DMS79 treated with DMSO at 0.1 percent for 48 hours (cell line): ENCODE measurements at places on chromosomes 3 and 15.

DNA sequence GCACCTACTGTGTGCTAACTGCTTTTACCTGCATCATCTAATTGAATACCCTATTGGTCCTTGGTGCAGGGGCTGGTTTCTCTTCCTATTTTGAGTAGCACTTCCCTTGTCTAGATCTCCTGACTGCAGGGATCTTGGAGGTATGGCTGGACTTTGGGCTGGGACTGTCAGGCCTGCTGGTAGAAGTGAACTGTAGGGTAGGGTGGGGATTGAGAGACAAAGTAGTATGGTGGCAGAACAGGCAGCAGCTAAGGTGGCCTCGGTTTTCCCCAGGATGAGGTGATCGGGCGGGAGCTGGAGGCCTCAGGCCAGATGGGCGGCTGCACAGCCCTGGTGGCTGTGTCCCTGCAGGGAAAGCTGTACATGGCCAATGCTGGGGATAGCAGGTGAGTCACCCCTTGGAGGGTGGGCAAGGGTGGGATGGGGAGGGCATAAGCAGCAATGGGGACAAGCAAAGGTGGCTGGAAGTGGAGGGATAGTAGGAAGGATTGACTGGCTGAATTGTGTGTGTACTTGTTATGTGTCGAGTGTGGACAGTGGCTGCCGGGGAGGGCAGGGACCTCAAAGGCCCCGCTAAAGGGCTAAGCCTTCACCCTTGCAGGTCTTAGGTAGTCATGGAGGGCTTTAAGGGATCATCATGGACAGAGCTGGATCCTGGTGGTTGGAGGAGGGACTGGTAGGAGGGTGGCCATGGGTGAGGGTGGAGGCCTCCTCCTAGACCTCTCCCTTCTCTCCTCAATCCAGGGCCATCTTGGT, 2.0 kb downstream of the PPM1M start:
- no peak for DNase-seq

DNA sequence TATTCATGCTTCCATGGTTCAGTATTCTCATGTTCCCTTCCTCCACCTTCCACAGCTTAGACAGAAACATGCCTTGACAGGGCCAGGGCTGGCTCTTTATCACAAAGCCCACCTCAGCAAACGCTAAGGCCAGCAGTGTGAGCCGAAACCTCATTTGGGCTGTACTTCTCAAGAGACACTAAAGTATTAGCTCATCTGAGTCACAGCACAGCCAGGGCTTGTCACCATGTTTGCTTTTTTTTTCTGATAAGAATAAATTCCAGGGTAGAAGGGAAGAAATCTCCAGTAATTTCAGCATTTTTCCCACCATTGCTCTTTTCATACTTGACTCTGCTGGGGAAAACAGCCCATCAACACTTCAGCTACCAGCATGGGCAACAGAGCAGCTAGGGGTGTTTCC, 95.4 kb downstream of the MYLK start:
- DNase-seq: no peak

GRCh38 chr3:97763586-97764406, 762 bp upstream of the ARL6 start:
- no peak for DNase-seq

DNA sequence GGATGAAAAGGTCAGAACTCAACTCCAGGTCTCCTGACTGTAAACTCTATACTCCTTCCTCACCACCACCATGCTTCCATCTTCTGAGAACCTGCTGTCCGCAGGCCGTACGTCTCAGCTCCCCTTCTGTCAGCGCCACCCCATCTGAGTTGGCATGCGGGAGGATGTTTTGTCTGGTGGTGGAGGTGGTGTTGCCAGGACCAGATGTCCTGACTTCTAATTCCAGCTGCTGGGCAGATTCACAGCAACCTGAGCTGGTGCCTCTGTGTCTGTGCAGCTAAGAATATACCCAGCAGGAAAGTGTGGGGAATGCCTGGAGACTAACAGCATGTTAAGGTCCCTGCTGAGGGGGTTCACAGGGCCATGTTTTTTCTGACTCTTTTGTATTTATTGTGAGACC, 23.2 kb downstream of the PLA1A start:
- DNase-seq: no peak

GRCh38 chr15:81419332-81419943, 45.4 kb upstream of the TMC3 start:
- DNase-seq: peak; percentile 45

DNA sequence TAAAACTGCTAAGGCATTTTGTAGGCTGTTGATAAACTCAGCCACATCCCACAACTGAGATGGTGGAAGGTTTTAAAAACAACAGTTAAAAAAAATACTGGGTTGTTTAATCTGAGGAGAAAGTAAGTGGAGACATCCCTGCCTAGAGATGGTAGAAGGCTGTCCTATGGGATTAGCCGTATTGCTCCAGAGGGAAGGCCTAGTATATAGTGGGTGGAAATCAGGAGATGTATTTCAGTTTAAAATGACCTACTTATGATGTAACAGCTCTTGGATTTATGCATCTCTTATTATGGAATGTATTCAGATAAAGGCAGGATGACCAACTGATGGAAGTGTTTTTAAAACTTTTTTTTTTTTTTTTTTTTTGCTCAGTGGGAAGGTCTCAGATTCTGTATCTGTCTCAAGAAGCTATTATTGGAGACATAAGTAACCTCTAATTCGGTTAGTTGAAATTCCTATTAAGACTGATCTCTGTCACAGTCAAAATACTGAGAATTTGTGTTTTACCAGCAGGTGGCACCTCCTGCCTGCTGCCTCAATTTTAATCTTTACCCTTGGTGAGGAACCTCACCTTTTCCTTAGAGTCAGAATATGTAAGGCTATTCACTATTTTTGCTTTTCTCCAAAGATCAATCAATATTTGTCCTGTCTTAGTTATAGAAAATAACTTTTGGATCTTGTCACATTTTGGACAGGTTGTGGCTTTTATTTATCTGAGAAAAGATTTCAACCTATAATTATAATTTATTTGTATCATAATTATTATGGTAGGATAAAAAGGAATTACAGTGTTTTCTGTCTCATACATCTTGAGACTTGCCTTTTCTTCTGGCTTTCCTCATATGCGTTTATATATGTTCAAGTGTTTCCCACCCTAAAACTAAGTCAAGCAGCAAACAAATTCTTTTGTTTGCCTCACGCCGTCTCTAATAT, 63.0 kb downstream of the VPS8 start:
- peak; percentile 46 for DNase-seq

DNA sequence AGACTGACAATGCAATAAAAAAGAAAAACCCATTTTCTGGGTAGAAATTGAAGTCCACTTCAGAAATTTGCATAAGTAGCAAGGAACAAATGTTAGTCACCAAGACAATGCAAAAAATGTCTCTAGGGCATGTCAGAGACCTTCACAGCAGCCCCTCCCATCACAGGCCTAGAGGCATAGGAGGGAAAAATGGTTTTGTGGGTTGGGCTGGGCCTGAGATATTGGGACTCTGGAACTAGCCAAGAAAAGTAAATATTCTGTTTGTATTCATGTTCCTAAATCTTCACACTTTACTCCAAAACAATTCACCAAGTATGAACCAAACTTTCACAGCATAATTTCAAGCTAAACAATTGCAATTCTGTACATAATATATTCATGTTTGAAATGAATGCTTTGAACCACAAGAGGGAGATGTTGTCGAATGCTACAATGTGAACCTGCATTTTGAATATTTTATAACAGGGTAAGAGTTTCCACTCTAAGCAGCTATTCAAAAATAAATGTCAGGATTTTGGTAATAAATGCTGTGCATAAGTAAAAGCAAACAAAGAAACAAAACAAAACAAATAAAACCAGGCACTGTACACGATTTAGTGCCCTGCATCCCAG, 429.2 kb downstream of the OTOL1 start:
- no peak for DNase-seq

DNA sequence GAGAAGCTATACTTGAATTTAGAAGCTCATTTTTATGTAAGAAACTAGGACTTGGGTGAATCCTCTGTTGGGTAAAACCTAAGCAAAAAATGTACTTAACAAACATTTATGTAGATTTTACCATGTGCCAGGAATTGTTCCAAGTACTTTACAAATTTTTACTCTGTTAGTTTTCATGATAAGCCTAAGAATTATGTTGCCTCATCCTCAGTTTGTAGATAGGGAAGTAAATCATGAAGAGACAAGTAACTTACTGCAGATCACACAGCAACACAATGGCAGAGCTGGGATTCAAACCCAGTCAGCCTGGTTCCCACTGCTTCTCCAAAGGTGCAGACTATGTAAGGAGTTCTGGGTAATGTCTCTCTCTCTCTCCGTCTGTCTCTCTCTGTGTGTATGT, 169.9 kb downstream of the DIPK2A start:
- DNase-seq: no peak

DNA sequence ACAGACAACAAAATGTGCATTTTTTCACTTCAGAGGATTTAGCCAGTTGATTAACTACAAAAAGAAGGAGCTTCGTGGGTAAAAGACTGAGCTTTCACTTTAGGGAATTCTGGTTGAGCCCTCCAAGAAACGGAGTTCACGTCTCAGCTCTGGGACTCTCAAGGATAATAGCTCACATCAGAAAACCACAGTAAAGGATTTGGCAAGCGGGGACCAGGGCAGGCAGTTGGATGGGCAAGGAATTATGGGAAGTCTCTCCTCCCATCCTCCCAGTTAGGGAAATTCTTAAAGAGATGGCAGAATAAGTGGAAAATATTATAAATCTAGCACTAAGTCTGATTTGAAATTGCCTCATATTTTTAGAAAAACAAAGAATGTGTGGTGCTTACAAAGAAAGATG, 188.3 kb upstream of the EOMES start:
- no peak for DNase-seq

DNA sequence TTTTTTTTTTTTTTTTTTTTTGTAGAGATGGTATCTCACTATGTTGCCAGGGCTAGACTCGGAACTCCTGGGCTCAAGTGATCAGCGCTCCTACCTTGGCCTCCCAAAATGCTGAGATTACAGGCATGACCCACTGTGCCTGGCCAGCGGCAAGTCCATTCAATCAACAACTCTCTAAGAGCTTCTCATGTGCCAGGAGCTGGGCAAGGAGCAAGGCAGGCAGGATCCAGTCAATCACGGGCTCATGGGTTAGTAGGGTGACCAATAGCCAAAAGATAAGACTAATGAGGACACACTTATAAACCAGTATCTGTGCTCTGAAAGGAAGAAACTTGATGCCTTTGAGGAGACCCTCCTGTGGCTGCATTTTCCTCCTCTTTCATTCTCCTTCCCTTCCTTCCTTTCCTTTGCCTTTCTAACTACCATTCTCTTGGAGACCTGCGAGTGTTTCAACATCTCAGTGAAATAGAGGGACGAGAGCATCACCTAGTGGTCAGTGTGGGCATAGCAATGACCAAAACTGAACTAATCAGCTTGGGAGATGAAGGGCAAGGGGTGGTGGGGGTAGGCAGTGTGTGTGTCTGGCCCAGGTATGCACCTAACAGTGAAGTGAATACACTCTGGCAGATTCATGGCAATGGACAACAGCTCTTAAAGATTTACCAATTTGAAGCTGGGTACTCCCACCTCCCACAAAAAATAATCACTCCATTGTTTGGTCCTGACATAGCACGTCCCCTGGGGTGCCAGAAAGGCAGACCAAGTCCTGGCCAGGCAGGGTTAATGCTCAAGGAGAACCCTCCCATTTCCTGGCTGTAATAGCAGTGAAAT, 6.3 kb downstream of the RPP25 start:
- peak; percentile 18 for DNase-seq

GRCh38 chr3:110243081-110243480, 828.5 kb upstream of the NECTIN3 start:
- DNase-seq: no peak

DNA sequence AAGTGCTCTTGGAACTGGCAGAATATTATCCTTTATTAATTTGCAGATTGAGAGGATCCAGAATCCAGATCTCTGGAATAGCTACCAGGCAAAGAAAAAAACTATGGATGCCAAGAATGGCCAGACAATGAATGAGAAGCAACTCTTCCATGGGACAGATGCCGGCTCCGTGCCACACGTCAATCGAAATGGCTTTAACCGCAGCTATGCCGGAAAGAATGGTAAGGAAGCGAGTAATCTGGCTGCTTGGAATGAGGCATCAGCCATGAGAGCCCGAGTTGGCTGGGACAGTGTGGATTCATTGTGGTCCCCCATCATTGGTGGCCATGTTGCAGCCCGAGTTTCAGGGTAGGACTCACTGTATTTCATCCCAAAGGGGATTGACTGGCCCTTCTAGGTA, 47.1 kb downstream of the PARP14 start:
- DNase-seq: no peak

DNA sequence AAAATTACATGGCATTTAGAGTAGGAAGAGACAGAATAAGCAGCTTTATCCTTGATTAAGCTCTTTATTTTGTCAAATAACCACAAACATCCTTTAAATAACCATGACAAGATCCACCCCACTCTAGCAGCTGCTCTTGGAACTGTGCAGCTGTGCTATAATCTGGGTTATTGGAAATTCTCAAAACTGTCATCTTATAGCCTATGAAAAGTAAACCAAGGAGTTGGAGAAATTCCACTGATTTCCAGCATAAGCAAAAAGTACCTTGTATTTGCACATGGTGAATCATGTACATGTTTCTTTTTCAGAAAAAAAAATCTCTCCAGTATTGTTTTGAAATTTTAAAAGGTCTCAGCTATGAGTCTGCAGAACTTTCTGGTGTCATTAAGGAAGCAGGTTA, 88.8 kb upstream of the ABI3BP start:
- DNase-seq: no peak

GRCh38 chr3:71659864-71660591, 65.2 kb downstream of the EIF4E3 start:
- DNase-seq: no peak

DNA sequence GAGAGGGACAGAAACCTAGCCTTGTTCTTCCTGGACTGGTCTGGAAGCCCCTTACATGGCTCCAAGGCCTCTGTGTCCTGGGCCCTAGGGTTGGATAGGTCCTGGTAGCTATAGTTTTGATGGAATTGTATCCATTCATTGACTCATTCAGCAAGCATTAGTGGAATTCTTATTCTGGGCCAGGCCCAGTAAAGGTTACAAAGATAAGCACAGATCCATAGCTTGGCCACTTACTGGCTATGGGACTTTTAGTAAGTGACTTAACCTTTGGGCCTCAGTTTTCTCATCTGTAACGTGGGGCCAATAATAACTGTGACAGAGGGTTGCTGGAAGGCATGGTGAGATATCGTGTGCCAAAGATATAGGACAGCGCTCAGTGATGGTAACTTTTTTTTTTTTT, 13.6 kb upstream of the DAG1 start:
- DNase-seq: no peak

GRCh38 chr15:77044228-77045042, 26.5 kb downstream of the TSPAN3 start:
- DNase-seq: no peak

DNA sequence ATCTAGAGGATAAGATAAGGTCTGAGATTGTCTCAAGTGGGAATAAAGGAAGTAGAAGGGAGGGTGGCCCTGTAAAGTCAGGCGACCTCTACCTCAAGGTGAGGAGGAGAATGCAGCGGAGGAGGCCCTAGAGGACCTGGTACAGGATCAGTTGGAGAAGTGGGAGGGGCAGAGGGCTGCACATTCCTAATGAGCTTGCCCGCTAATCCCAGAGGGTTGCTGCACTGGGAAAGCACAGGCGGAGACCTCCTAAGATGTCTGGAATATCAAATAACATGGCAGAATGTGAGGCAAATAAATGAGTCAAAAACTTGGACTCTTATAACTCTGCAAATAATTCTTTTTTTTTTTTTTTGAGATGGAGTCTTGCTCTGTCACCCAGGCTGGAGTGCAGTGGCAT, 30.2 kb upstream of the VPS8 start:
- DNase-seq: no peak

GRCh38 chr3:190995156-190995555, 132.7 kb upstream of the GMNC start:
- DNase-seq: no peak

- no peak for DNase-seq
Measured at GRCh38 chr3:10777627-10778026, 38.4 kb upstream of the SLC6A11 start.

- DNase-seq: no peak
Measured at GRCh38 chr15:58374147-58374546, 57.6 kb upstream of the LIPC start.
